ENCODE measurements at places on chromosomes 12 and 14.

DNA sequence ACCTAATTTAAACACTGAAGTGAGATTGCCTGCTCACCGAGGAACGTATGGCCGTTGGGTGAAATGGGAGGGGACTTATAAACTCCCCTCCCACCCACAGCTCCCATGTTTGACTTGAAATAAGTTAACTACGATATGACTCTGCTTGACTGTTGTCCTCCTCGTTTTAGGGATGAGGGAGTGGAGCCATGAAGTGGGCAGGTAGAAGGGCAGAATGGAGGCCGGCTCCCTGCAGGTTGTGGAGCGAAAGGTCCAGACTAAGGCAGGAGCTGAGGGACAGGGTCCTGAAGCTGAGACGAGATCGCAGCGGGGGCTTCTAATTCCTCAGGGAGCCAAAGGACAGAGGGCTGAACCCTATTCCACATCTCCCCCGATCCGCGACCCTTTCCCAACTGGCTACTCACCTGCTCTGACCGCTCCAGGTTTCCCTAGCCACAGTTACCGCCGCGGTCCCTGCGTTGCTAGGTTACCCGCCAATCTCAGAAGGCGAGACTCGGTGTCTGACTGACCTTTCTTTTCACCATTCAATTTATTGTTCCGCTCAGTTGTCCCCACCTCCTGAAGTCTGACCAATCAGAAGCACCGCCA lies 577 bp upstream of the TPCN1 start:
- no peak for DNase-seq

- no peak for DNase-seq
These were observed 1417.1 kb downstream of the AACS start for GRCh38 chr12:126482238-126482889.

DNA sequence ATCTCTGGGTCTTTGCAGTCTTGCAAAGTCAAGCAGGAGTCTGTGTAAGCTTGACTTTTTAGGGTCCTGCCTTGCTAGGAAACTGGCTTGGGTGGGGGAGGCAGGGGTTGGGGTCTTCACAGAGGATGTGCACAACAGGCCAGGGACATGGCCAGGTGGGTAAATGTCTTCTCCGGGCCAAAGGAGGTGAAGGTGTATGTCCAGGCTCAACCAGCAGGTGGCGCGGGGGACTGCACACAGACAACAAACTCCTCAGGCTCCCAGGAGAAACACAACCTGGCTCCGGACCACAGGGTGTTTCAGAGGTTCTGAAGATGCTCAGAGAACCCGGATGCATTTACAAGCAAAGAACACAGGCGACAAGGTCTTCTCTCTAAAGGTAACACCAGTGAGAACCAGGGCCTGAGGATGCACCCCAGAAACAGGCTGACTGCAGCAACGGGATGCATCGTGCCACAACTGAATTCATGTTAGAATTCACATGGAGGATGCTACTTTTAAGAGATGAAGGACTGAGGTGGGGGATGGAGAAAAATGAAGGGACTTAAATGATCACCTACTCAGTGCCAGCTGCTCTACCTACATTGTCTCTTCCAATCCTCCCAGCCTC lies 56.0 kb downstream of the PLEKHG3 start:
- peak; percentile 17 for DNase-seq

DNA sequence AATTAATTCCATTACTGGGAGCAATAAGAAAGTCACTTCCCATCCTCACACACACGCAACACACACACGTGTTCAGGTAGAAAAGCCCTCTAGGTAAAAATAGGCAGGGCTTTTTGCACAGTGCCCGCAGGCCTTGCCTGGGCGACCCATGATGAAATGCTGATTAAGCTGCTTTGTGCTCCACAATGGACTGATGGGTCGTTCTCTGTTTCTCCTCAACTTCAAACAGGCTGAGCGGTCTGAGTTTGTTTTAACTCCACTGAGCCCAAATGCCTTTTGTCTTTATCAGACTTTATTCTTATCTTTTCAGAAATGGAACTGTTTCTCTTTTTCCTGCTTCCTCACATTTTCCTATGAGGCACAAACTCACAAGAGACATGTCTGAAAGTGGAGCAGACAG lies 9.4 kb upstream of the DACT1 start:
- DNase-seq: no peak

- DNase-seq: no peak
These were observed 872.9 kb downstream of the TMTC2 start for GRCh38 chr12:83559650-83560049.

DNA sequence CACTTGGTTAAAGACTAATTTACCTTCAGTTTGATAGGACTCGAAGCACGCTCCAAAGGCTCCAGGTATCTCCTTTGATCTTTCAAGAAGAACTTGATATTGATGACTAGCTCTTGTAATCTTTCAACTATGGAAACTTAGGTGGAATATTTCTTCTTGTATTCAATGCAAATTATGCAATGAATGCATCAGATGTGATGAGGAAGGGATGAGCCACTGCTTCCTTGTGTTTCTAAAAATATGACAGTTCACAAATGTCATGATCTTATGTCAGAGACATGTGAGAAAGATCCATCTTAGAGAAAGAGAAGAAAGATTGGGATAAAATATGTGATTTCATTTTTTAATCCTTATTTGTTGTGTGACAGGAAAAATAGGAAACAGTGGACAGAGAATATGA lies 9.9 kb downstream of the RNASE9 start:
- DNase-seq: no peak

- peak; percentile 96 for DNase-seq
These were observed 74.3 kb downstream of the RASSF8 start for GRCh38 chr12:26032719-26033241.

GRCh38 chr14:100905166-100905565 lies 1.6 kb upstream of the RTL1 start:
- no peak for DNase-seq

DNA sequence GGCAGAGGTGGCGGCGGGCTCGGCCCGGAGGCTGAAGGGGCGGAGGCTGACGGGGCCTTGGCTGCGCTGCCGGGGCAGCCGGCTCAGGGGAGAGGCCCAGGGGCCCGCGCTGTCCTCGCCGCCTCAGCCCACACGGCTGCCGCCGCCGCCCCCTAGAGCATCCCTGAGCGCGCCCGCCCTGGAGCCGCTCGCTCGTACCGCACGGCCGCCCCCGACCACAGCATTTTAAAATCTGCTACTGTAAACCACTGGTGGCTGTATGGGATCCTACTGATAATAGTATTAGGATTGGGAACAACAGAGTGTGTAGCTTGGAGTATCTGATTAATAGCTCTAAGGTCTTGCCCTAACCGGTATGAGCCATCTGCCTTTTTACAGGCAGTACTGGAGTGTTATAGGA lies 22.2 kb upstream of the EDDM3A start:
- no peak for DNase-seq

GRCh38 chr14:90644882-90645281 lies 171.3 kb downstream of the TTC7B start:
- DNase-seq: peak; percentile 90

- no peak for DNase-seq
These were observed 114.5 kb upstream of the RASSF8 start for GRCh38 chr12:25843976-25844375.

DNA sequence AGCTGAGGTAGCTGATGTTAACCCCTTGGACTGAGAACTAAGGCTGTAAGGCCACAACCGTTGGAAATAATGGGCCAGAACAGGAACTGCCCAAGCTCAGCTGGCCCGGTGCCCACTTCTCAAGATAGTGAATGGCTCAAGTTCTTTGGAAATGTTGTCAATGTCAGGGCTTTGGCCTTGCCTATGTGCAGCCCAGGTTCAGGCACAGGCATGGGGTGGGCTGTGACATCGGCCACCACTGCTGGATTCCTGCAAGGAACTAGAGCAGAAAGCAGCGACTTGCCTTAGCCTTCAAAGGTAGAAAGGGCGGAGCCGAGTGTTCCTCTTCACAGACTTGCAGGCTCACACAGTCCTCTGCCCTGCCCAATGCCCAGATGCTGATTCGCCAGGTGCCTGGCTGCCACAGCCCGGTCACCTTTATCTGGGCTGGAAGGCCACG lies 291.2 kb downstream of the ZFP36L1 start:
- DNase-seq: no peak

- DNase-seq: peak; percentile 91
These were observed 70.2 kb downstream of the ETV6 start for GRCh38 chr12:11719678-11720099.

DNA sequence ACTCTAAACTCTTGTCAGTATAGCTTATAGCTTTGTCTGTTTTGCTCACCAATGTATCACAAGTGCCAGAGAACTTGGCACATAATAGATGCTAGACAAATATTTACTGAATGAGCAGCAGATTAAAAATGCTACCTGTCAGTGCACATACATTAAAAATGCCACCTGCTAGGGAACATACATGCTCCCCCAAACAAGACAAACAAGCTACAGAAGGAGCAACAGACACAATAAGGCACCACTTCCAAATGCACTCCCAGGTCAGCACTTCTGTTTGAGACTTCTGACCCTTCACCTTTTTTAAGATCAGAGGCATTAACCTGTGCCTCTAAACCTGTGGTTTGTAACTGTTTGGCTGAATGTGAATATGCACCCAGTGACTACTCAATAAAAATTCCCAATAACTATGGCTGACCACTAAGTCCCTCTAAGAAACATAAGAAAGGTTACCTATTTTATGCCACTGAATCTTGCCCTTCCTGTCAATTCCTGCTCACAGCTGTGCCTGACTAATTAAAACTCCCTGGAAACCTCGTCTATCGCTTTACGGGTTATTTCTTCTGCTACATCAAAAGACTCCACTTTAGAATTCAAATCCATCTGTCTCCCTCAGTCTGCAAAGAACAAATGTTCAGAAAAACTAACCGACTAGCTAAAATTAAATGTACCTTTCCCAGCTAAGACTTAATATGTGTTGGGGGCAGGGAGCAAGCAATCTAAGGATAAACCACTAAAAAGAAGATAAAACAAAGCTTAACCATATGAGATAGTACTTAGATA lies 41.0 kb downstream of the HECTD4 start:
- no peak for DNase-seq

DNA sequence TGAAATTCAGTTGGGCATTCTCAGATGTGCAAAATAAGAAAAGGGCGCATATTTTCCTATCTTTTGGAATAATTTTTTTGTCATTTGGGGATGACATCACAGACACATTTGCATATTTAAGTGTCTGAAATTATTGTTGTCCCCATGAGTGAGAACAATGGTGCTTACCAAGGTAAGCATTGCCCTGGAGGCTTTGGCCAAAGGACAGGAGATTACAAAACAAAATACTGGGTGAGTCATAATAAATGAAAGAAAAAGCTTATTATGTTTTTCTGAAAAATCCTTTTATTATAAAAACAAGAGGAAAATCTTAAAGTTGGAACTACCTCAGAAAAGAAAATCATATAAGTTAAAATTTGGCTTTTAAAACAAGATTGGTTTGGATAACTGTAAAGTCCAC lies 254.9 kb downstream of the BTG1 start:
- peak; percentile 11 for DNase-seq

GRCh38 chr12:122843455-122843854 lies 8.2 kb downstream of the HIP1R start:
- no peak for DNase-seq

DNA sequence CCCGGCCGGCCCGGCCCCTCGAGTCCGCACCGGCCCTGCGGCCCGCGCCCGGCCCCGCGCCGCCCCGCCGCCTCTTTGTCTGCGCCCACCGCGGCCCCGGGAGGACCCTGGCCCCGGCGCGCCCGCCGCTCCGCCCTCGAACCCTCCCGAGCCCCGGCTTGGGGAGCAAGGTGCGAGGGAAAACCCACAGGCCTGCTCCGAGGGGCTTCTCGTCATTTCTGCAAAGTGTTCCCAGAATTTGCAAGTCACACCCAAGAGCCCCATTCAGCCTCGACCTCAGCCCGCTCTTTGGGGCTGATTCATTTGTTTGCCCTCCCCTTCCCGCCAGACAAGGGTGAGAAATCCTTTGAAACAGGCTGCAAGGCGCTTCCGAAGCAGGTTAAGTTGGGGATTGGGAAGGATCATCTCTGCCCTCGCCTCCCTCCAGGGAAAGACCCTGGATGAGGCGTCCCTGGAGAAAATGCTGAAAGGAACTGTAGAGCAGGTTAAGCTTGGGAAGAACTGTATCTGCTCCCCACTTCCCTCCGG lies 325 bp upstream of the CLIP1 start:
- peak; percentile 62 for DNase-seq

DNA sequence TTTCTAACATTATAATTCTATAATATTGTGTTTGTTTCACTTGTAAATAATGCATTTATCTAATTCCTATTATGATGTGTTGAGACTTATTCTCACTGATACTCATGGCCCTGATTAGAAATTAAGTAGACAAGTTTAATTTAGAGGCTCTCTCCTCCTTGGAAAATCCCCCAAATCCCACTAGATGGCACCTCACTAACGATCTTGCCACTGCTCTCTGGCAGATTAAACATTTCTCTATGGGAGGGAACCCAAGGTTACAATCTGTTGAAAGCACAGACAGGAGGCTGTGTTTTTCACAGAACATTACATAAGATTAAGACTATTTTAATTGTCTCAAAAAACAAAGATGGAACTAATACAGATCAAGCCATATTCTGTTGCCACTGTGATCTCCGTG lies 318.7 kb downstream of the LRFN5 start:
- peak; percentile 2 for DNase-seq

GRCh38 chr12:26097046-26097878 lies 27.6 kb downstream of the BHLHE41 start:
- DNase-seq: peak; percentile 72

GRCh38 chr12:12425616-12426015 lies 68.7 kb downstream of the BORCS5 start:
- peak; percentile 57 for DNase-seq

- DNase-seq: no peak
These were observed 314.1 kb downstream of the TMEM121 start for GRCh38 chr14:105840266-105841021.

GRCh38 chr12:27284751-27285150 lies 40.7 kb downstream of the STK38L start:
- DNase-seq: peak; percentile 66

GRCh38 chr12:93376436-93377251 lies 1.1 kb upstream of the NUDT4 start:
- peak; percentile 56 for DNase-seq

- peak; percentile 54 for DNase-seq
These were observed 122.8 kb downstream of the RASSF9 start for GRCh38 chr12:85713373-85713772.

DNA sequence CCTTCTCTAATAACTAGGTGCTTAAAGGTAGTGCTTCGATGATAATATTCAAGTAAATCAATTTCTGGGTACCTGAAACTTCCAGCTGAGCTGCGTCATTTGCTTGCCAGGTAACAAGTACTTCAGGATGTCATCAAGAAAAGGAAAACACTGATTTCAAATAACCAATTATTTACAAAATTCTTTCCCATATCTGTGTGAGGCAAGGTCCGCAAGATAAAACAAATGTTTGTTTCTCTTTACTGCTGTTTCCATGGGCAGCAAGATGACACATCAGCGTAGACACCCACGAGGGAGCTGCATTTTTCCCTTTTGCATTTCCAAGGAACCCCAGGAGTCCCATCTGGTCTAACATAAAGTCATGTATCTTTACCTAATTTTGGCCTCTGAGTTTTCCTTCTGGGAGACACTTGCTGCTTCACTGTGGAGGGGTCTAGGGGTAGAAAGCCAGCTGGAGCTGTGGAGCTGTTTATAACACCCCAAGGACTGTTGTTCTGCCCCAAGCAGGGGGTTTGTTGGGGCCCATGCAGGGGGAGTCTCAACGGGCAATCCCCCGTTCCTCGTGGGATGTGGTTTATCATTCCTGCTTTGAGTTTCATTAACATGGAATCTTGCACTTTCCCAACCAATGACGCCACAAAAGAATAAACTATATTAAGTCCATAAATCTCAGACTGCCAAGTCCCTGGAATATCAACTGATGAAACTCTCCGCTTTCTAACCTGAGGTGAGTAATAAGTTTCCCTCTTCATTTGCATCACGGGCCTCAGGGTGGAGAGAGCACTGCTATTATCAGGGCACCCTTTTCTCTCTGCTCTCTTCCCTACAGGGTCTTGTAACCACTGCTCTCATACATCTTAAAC lies 112.8 kb upstream of the PELI2 start:
- DNase-seq: peak; percentile 86

- no peak for DNase-seq
These were observed 118.9 kb downstream of the PTCSC3 start for GRCh38 chr14:36057452-36058116.

Data from AG10803 (cell line).